ENCODE measurements at places on chromosomes 5 and 9.

GRCh38 chr5:9681706-9682105, 51.6 kb upstream of the TAS2R1 start:
- no peak for DNase-seq

- DNase-seq = no peak
These were observed 82.9 kb downstream of the FEM1C start for GRCh38 chr5:115461506-115462290.

DNA sequence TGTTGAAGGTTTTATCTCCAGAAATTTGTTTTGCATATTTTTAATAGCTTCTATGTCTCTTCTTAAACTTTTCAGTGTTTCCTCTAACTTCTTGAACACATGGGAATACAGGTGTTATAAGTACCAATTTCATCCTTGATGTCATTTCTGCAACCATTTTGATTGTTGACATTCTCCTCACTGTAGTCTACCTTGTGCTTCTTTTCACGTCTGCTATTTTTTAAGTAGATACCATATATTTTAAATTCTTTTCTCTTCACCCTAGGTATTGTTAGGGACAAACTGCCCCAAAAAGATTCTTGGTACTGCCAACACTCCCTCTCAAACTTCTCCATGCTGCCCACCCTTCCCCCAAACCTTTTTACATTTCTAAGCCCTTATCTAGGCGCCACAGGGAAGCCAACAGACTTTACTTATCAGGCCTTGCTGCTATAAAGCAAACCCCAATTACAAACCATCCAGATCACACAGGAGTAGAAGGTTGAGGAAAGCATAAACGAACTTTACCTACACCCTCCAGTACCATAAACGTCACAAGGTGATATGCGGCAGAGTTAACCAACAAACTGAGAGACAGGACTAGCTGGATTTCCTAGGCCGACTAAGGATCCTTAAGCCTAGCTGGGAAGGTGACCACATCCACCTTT, 1165.3 kb downstream of the TAF11L14 start:
- no peak for DNase-seq

- DNase-seq = no peak
These were observed 78.3 kb downstream of the COL27A1 start for GRCh38 chr9:114233491-114234185.

GRCh38 chr9:128222880-128223670, 19.9 kb downstream of the DNM1 start:
- no peak for DNase-seq

DNA sequence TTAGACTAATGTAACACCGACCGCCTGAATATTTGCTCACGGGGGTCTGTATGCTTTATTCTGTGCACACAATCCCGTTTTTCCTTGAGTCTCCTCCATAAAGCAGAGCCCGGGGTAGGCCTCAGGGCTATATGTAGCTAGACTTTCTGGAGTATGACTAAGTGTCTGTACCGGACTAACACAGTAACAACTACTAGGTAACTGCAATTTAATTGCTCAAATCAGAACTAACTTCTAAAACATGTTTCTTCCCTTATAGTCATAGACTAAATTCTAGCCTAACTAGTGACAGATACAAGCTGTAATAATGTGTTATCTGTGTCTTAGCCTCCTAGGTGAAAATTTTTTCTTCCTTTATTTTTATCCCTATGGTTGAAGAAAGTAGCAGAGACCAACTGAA, 2.1 kb downstream of the REEP5 start:
- no peak for DNase-seq

GRCh38 chr5:147179562-147180147, 55.2 kb upstream of the STK32A start:
- DNase-seq = no peak

GRCh38 chr5:147957901-147958300, 51.6 kb upstream of the C5orf46 start:
- no peak for DNase-seq

GRCh38 chr9:72322678-72323077, 42.3 kb downstream of the ZFAND5 start:
- DNase-seq = no peak

DNA sequence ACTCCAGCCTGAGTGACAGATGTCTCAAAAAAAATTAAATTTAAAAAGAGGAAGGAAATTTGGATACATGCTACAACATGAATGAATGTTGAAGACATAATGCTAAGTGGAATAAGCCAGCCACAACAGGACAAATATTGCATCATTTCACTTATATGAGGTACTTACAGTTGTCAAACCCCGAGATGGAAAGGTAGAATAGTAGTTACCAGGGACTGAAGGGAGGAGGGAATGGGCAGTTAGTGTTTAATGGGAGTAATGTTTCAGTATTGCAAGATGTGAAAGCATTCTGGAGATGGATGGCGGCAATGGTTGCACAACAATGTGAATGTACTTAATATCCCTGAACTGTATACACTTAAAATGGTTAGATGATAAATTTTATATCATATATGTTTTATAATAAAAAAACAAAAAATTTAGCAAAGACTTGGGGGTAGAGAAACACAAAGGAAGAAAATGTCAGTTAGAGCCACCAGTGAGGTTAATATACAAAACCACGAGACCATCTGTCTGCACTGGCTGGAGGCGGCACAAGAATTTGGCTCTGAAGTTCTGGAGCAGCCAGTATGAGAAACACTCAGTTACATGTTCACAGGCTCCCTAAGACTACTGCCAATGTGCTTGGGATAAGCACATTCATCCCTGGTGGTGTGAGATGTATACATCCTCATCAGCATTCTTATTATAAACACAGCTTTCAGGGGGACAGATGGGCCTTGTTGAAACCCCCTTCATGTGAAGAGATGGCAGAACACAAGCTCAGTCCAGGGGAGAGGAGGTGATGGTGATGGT, 37.0 kb upstream of the RPS23 start:
- no peak for DNase-seq
